ENCODE measurements at places on chromosomes 13 and 19.

GRCh38 chr13:91174886-91175501 lies 172.5 kb upstream of the MIR17HG start:
- DNase-seq, result no peak

- DNase-seq, result no peak
Measured at GRCh38 chr13:43730642-43731041, 56.1 kb downstream of the ENOX1 start.

GRCh38 chr13:41520016-41520659 lies 62.8 kb downstream of the RGCC start:
- DNase-seq, result no peak

DNA sequence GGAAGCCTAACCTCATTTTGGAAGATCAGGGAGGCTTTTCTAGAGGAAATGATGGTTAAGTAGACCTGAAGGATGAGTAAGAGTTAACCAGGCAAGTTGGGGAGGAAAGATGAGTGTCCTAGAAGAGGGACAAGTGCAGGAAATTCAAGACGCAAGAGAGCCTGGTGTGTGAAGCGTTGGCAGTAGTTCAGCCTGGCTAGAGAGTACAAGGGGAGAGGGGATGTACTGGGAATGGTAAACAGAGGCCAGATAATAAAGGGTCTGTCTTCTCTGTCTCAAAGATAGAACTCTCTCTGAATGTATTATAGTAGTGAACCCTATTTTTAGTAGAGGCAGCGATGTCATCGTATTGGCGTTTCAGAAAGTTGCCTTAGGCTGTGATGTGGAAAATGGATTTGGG lies 9.7 kb downstream of the DPY19L3 start:
- no peak for DNase-seq

GRCh38 chr13:99857738-99858137 lies 113.8 kb downstream of the ZIC5 start:
- no peak for DNase-seq

DNA sequence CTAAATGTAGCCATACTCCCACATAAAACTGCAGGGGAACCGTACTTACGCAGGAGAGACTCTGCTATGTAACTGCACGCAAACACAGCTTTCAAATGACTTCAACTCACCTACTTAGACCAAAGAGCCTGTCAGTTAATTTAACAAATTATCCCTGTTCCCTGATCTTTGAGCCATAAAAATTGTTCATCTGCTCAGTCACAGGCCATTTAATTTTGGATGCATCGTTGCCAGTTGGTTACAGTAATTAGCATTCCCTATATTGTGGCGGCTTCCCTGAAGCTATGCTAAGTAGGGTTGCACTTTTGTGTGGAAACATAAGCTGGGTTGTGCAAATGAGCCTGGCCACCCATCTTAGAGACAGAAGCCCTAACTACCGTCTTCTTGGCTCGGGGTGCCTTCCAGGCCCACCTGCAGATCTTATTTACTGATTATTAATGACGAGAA lies 21.2 kb upstream of the OBI1 start:
- no peak for DNase-seq

DNA sequence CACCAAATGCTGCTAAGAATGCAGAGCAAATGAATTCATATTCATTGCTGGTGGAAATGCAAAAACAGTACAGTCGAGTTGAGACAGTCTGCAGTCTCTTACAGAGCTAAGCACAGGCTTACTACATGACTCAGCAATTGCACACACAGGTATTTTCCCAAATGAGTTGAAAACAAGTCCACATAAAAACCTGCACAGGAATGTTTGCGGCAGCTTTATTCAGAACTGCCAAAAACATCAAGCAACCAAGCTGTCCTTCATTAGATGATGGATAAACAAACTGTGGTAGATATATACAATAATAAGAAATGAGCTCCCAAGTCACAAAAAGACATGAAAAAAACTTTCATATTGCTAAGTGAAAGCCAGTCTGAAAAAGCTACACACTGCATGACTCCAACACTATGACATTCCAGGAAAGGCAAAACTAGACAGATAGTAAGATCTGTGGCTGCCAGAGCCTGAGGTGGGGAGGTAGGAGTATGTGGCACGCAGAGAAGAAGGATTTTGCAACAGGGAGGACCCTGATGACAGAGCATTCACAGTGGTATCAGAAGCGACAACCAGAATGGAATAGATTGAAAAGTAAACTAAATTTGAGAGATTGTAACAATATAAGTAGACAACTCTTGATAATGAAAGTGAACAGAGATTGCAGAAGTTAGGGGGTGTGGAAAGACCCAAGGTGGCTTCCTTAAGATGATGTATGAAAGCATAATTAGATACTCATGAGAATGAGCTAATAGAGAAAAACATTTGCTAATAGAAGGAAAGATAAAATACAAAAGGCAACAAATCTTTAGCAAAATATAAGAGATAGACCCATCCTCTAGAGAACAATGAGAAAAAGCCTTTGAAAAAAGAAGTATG lies 52.7 kb downstream of the TSC22D1 start:
- DNase-seq, result no peak

DNA sequence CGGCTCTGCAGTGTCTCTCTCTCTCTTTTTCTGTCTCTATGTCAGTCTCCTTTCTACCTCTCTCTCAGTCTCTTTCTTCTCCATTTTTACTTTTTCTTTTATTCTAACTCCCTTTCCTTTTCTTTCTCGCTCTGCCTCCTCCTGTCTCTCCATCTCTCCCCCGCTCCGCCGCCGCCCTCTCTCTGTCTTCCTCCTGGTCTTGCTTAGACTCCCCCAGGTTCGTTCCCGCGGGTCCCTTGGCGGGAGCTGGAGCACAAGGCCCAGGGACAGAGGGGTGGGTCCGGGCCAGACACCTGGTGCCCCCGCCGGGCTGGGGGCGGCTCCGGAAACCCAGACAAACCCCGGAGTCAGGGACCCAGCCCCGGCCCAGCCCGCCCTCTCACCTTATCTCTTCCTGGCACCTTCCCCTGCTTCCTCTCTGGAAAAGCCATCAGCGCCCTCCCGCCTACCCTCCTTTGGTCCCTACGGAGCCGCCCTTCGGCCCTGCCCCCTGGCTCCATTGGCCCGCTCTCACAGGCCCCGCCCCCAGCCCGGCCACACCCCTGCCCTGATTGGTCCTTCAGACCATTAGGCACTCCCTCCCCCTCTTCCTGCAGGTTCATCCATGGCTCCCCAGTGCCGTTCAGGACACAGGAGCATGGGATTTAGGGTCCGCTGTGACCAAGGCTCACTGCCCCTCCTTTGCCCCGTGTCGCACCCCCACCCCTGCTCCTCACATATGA lies 15.4 kb upstream of the NOP53 start:
- no peak for DNase-seq

- DNase-seq, result no peak
Measured at GRCh38 chr19:33486407-33486806, 35.2 kb downstream of the PEPD start.

DNA sequence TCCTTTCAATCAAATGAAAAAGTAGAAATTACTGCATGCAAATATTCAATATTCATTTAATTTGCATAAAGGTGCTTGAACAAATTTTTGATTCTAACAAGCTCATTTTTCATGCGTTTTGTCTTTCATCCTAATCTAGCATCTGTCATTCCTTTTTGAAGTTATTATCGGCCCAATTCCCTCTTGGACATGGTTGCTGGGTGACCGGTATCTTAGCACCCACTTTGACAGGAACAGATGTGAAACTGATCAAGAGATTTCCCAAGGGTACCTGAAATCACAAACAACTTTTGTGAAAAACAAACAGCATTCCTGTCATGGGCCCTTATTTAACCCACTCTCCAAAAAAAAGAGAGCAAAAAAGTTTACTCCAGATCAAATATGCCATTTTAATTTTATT lies 13.3 kb downstream of the DACH1 start:
- DNase-seq, result no peak

GRCh38 chr13:107964395-107964794 lies 250.9 kb downstream of the LIG4 start:
- peak; percentile 75 for DNase-seq

GRCh38 chr13:26048741-26049140 lies 3.1 kb downstream of the SHISA2 start:
- peak; percentile 7 for DNase-seq

GRCh38 chr13:68727798-68728197 lies 1379.8 kb upstream of the ATXN8OS start:
- DNase-seq, result no peak

- DNase-seq, result no peak
Measured at GRCh38 chr19:50817941-50818858, 5.4 kb downstream of the KLK1 start.

DNA sequence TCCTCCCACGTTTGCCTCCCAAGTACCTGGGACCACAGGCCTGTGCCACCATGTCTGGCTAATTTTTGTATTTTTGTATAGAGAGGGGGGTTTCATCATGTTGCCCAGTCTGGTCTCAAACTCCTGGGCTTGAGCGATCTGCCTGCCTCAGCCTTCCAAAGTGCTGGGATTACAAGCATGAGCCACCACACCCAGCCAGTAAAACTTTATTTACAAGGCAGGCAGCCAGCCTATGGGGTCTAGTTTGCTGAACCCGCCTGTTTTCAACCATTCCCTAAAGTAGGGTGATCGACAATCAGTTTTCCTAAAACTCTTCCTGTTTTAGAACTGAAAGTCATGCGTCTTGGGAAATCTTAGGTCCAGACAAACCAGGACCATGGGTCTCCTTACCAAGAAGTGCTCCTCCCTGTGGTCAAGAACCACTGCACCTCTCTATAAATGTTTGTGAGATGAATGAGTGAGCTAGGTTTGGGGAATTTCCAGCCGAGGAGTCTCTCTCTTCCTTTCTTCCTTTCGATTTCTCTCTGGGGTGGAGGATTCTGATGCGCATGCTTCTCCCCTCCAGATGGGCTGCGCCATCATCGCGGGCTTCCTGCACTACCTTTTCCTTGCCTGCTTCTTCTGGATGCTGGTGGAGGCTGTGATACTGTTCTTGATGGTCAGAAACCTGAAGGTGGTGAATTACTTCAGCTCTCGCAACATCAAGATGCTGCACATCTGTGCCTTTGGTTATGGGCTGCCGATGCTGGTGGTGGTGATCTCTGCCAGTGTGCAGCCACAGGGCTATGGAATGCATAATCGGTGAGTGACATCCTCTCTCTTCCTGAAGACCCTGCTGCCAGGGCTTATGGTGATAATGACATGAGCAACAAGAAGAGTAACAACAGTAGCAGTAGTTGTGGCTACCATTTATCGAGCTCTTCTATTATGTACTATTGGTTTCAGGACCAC lies 38.7 kb downstream of the ADGRE1 start:
- no peak for DNase-seq

DNA sequence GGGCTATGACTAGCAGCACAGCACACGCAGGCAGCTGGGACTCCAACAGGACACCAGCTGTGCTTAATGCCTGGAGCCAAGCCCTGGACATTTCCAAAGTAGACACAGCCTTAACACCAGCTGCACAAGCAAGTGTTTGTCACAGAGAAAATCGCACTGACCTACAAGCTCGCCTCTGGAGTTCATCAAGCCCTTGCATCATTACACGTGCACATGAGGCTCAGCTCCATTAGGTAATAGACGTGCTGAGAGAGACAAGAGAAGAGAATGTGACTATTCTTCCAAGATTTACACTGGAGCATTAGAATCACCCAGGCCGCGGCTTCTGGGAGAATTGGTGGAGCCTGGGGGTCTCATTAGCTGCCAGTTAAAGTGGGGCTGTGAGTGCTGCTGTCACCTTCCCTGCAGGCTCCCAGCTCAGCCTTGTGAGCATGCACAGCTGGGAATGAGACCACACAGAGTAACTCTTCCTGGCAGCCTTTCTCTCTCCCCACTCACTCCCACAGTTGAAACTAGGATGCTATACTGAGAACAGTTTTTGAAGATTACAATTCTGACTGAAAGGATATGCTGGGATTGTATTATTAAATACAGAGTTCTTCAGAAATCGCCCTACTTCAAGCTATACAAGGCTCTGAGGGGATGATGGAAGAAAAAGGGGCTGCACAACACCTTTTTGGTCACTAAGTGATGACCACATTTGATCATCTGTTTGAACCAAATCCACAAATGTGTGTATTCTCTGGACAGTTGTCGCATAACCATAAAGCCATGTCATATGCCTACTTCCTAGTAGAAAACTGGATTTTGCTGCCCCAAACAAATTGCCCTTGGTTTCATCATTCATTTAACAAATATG lies 10.5 kb downstream of the STOML3 start:
- DNase-seq, result no peak

DNA sequence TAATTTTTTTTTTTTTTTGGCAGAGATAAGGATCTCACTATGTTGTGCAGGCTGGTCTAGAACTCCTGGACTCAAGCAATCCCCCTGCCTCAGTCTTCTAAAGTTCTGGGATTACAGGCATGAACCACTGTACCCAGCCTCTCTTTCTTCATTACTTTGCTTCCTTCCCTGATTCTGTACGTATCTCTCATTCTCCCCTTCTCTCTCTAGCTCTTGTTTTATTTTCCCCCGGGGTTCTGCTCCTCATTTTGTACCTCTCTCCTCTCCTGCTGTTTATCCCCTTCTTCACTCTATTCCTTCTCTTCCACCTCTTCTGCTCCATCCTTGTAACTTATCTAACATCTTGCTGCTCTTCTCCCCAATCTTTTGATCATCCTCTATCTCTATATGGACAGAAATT lies 46.5 kb downstream of the ZNF611 start:
- DNase-seq, result no peak

DNA sequence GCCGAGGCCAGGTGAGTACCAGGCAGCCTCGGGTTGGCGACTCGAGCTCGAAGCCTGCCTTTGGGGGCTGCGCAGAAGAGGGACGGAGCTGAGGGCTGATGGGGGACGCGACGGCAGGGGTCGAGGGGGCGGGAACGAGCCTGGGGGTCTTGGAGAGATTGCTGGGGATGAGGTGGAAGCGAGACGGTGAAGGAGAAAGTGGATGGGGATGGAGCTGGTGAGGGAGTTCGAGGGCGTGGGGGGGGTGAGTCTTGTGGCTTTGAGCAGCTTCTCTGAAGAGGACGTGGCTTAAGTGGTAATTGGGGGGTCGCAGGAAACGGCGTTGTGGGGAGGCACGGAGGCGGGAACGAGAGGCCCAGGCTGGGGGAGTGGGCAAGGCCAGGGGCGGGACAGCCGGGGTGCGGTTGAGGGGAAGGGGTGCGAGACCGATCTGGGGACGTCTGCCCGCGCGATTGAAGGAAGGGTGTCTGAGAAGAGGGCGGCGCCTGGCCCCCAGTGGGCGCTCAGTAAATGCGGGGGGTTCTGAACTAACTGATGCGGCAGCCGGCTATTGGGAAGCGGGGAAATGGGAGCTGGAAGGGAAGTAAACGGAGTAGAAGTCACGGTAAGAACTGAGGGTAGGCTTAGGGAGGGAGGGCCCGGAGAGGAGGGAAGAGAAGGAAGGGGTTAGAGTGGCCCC lies 426 bp downstream of the MYO9B start:
- DNase-seq, result no peak
